ENCODE measurements at places on chromosomes 3 and 15. TPM values are rescaled to one million over a fixed set of nuclear protein-coding genes. Genes with fewer than 3 reads are reported as not detected.

MITF gene
- total RNA-seq = 0.54 TPM

TOP2B gene
- total RNA-seq = 112 TPM

GRCh38 chr3:86257955-86258641 lies 732.9 kb downstream of the VGLL3 start:
- no peak overlapping the region for H3K4me3 ChIP-seq
- H3K4me1 ChIP-seq = no peaks in the 10 kb centered on the region
- H3K27ac ChIP-seq = no peak overlapping the region
- no peak for DNase-seq
- no peaks in the 10 kb centered on the region for H3K27me3 ChIP-seq

NRROS gene
- 53.3 TPM for total RNA-seq

DNA sequence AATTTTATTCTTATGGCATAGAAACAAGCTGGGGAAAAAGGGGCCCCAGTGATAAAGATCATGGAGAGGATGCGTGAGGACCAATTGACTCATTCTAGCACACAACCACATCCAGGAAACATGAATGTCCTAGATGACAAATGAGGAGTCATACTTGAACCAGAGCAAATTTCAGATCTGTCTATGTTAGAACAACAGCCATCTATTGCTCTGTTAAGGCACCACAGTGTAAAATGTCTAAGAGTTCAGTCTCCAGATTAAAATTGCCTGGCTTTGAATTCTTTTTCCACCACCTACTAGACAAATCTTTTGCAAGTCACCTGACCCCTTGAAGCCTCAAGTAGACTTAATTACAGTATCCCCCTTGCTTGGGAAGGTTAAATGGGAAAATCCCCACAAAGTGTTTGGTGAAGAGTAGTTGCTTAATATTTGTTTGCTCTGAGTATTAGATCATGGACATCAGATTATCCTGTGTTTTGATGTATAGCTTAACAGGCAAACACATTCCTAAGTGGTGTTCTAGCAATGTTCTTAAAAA lies 258.7 kb upstream of the TGFBR2 start:
- H3K4me1 ChIP-seq = peaks cover 15% of the 10 kb centered on the region
- H3K27me3 ChIP-seq = no peaks in the 10 kb centered on the region
- no peak overlapping the region for H3K27ac ChIP-seq

DNA sequence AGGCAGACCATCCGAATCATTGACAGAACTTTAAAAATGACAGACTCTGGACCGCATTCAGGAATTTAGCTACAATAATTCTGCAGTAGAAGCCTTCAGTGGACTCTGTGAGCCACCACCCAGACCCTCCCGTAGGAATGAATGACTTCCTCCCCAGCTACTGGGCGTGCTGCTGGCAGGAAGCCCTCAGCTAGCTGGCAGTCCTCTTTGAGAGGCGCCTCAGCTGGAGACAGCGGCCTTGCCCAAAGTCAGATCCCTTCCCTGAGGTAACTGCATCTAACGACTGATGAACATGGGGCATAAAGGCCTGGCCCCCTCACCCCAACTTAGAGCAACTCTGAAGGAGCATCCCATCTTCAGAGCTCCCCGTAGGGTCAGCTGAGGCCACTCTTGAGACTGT lies 25.8 kb downstream of the CRABP1 start:
- no peak for DNase-seq
- no peak overlapping the region for H3K27ac ChIP-seq
- H3K4me1 ChIP-seq = no peaks in the 10 kb centered on the region
- H3K36me3 ChIP-seq = no peaks in the 10 kb centered on the region

DNA sequence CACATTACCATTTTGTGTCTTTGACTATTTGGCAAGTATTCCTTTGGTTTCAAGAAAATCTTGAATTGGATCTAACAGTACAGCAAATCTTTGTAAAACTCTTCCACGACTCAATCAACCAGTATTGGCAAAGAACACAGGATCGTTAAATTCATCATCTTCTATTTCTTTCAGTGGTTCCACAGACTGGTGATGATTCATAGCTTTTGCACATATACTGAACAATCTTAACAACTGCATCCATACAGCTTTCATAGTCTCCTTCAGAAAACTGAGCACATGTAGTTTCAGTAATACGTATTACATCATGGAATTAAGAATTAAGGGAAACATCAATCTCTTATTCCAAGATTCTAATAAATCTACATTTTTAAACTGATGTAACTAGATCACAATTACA lies 91.6 kb upstream of the LIPC start:
- H3K27ac ChIP-seq = no peak overlapping the region
- H3K4me3 ChIP-seq = no peak overlapping the region
- H3K27me3 ChIP-seq = no peaks in the 10 kb centered on the region
- no peaks in the 10 kb centered on the region for H3K36me3 ChIP-seq
- no peak for DNase-seq

- DNase-seq = no peak
- no peaks in the 10 kb centered on the region for H3K27me3 ChIP-seq
- no peaks in the 10 kb centered on the region for H3K4me1 ChIP-seq
- H3K4me3 ChIP-seq = no peak overlapping the region
These were observed 40.2 kb upstream of the TMEM87A start for GRCh38 chr15:42313463-42313862.

SOX14 gene
- total RNA-seq = not detected

DNA sequence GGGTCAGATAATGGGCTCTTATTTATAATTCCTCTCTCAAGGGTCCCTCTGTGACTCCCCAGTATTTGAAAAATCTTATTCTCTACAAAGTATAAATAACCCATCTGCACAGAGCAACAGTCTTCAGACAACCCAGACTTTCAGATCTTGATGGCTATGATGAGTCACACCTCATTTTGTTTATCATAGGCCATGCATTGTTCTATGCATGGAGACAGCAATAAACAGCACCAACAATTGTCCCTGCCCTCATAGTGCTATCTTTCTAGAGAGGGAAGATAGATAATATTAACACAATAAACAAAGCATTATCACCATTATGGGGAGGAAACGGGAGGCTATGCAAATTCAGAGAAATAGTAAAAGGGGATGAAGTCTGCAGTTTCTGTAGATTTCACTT lies 13.4 kb downstream of the FHIT start:
- no peaks in the 10 kb centered on the region for H3K4me1 ChIP-seq
- H3K27ac ChIP-seq = no peak overlapping the region
- H3K4me3 ChIP-seq = no peak overlapping the region
- no peaks in the 10 kb centered on the region for H3K36me3 ChIP-seq
- no peaks in the 10 kb centered on the region for H3K27me3 ChIP-seq

GRCh38 chr3:42102571-42102970 lies 11.4 kb downstream of the TRAK1 start:
- no peaks in the 10 kb centered on the region for H3K27me3 ChIP-seq
- no peaks in the 10 kb centered on the region for H3K36me3 ChIP-seq
- no peak for DNase-seq

PIGZ gene
- 0.22 TPM for total RNA-seq

GOLGA8T gene
- not detected for total RNA-seq

GRCh38 chr15:55389264-55389607 lies 18.9 kb downstream of the CCPG1 start:
- H3K4me1 ChIP-seq = no peaks in the 10 kb centered on the region
- no peak for DNase-seq
- H3K36me3 ChIP-seq = peaks cover 3% of the 10 kb centered on the region
- H3K27ac ChIP-seq = peak overlapping the region; percentile 8
- H3K4me3 ChIP-seq = no peak overlapping the region

PLOD2 gene
- not detected for total RNA-seq

CCR9 gene
- total RNA-seq = not detected

KBTBD13 gene
- not detected for total RNA-seq

GRCh38 chr3:163929069-163929652 lies 1149.1 kb downstream of the SI start:
- no peaks in the 10 kb centered on the region for H3K4me1 ChIP-seq
- H3K27me3 ChIP-seq = no peaks in the 10 kb centered on the region
- no peak overlapping the region for H3K4me3 ChIP-seq
- no peak for DNase-seq
- no peaks in the 10 kb centered on the region for H3K36me3 ChIP-seq
- no peak overlapping the region for H3K27ac ChIP-seq

GRCh38 chr3:109275702-109276293 lies 40.5 kb downstream of the DPPA2 start:
- no peaks in the 10 kb centered on the region for H3K27me3 ChIP-seq
- DNase-seq = no peak
- H3K4me1 ChIP-seq = no peaks in the 10 kb centered on the region
- H3K4me3 ChIP-seq = no peak overlapping the region
- H3K27ac ChIP-seq = no peak overlapping the region
- H3K36me3 ChIP-seq = no peaks in the 10 kb centered on the region

PLA1A gene
- total RNA-seq = not detected

DNA sequence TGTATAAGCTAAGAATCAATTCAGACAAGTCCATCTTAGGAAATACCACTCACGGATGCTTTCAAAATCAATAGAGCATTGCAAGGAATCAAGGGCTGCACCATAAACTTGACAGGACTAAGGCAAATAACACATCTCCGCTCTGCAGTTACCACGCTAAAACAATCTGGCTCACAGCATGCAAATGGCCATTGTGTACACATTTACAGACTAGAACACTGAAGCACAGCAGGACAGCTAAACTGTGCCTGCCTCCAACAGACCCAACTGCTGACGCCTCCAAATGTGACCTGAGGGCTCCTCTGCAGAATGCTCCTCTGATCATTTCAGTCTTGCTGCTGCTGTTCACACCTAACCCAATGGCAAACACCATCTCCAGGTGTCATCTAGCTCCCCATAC lies 104.3 kb downstream of the MEX3B start:
- H3K27me3 ChIP-seq = no peaks in the 10 kb centered on the region
- no peak overlapping the region for H3K27ac ChIP-seq
- H3K36me3 ChIP-seq = no peaks in the 10 kb centered on the region
- H3K4me1 ChIP-seq = no peaks in the 10 kb centered on the region
- DNase-seq = no peak

DNA sequence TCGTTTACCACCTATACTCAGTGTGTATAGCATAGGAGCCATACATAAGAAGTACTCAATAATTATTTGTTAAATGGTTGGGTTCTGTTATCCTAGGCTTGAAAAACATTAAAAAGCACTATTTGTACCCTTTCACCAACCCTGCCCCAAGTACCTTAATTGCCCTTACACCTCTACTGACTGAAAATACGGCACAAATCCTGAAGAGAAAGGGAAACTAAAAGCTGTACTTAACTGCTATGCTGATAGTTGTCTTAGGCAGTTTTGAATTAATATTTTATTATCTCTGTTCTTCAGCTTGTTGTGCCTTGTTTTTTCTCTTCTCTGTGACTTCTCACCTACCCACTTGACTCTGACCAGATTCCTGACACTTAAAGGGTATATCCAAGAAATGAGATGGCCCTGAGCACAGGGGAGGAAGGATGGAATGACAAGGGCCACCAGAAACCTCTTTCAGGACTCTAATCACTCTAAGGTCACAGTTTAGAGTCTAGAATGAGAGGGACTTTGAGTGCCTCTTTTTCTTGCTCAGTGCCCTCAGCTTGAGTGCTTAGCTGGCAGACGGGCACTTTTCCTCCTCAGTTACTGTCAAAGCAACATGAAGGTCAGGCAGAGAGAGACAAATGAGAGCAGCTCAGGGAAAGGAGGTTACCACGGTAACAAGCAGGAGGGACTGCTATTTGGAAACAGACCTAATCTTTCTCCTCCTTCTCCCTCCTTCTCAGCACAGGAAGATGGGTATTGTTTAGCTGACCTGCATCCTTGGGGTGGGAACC lies 136.5 kb downstream of the ZNF609 start:
- no peaks in the 10 kb centered on the region for H3K27me3 ChIP-seq
- H3K36me3 ChIP-seq = no peaks in the 10 kb centered on the region
- peak overlapping the region; percentile 73 for H3K27ac ChIP-seq
- H3K4me3 ChIP-seq = peak overlapping the region; percentile 47
- peak; percentile 53 for DNase-seq

GRCh38 chr3:151171145-151171757 lies 31.8 kb downstream of the GPR171 start:
- H3K27me3 ChIP-seq = no peaks in the 10 kb centered on the region
- peak; percentile 30 for DNase-seq
- H3K27ac ChIP-seq = no peak overlapping the region
- no peaks in the 10 kb centered on the region for H3K36me3 ChIP-seq
- H3K4me1 ChIP-seq = peaks cover 30% of the 10 kb centered on the region
- H3K4me3 ChIP-seq = peak overlapping the region; percentile 17

DNA sequence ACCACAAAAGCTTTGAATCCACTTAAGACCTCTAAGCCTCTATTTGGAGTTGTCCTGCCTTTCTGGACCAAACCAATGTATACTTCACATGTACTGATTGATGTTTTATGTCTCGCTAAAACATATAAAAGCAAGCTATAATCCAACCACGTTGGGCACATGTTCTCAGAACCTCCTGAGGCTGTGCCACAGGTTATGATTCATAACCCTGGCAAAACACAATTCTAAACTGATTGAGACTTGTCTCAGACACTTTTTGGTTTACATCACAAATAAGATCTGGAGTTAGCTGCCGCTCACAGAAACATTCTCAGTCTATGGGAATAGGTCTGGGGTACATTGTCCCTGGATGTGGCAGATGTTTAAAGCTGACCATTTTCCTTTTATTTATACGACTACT lies 53.4 kb upstream of the EPHA6 start:
- no peak overlapping the region for H3K4me3 ChIP-seq
- no peaks in the 10 kb centered on the region for H3K4me1 ChIP-seq
- H3K27ac ChIP-seq = no peak overlapping the region
- no peaks in the 10 kb centered on the region for H3K27me3 ChIP-seq
- H3K36me3 ChIP-seq = no peaks in the 10 kb centered on the region

GRCh38 chr3:103699228-103699627 lies 1264.4 kb downstream of the ZPLD1 start:
- H3K27ac ChIP-seq = no peak overlapping the region
- no peaks in the 10 kb centered on the region for H3K27me3 ChIP-seq
- H3K4me1 ChIP-seq = no peaks in the 10 kb centered on the region

- no peak within 1 kb of the TSS for H3K27ac ChIP-seq
- H3K27me3 ChIP-seq = no peaks in the 10 kb centered on the region
- H3K4me1 ChIP-seq = no peaks in the 10 kb centered on the region
- H3K36me3 ChIP-seq = no peaks in the 10 kb centered on the region
- DNase-seq = no peak
These were observed at the start of gene MDFIC2 for GRCh38 chr3:70312336-70312735. TSS of gene MDFIC2 (minus strand) at chr3:70312638. CDS start at chr3:70311973, 665 bp downstream.

GRCh38 chr3:169604568-169604967 lies 58.9 kb downstream of the MECOM start:
- no peaks in the 10 kb centered on the region for H3K36me3 ChIP-seq
- no peak overlapping the region for H3K27ac ChIP-seq
- H3K4me1 ChIP-seq = no peaks in the 10 kb centered on the region
- DNase-seq = no peak
- H3K27me3 ChIP-seq = no peaks in the 10 kb centered on the region

Measured in naive thymus-derived CD4-positive, alpha-beta T cell (primary cell).